ENCODE measurements at places on chromosomes 4 and X.

DNA sequence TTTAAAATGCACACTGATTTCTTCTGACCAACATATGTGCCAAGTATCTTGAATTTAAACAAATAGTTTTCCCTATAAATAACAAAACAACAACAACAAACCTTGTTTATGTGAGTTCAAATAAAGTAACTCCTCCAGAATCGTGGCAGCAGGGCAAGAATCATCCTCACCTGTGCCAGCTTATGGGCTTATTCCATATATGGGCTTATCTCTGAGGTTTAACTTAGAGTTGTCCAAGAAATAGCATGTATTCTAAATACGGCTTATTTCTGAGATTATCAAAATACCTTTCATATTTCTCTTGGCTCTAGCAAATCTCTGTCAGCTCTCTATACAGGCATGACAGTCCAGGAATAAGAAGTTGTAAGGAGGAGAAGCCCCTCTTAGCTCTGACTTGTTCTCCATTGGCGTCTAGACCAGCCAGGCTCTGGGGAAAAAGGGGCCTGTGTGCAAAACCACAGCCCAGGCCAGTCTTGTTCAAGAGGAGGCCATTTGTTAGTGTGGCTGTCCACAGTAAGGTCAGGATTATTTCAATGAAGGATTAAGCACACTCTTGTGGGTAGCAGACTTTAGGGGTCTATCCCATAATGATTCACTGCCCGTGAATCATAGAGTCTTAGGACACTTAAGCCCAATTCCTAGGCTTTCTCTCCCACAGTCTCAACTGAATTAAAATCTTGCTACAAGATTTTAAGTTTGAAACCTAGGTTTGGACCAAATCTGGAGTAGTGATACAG is 63.2 kb downstream of the FRAS1 start:
- DNase-seq, result no peak

DNA sequence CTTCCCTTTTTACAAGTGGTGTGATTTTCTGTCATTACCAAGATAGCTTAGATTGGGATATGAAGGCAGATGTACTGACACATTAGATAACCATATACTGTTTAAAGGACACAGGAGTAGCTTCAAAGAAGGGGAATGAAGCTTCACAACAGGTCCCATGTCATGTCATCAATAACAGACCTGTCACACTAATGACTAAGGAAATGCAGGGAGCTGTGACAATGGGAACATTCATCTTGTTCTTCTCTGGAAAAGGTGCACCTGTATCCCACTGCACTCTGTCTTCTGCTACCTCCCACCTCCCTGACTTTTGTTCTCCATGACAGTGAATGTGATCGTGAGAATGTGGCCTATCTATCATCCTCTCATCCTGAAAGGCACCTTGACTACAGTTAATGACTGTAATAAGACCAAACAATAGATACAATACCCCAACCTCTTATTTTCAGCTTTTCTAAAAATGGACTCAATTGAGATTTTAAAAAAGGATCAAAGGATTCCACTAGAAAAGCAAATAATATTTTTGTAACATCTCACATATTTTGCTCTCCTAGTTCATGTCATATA is 472.5 kb downstream of the STPG2 start:
- DNase-seq, result no peak

GRCh38 chrX:39850630-39851152 is 247.1 kb downstream of the BCOR start:
- no peak for DNase-seq

DNA sequence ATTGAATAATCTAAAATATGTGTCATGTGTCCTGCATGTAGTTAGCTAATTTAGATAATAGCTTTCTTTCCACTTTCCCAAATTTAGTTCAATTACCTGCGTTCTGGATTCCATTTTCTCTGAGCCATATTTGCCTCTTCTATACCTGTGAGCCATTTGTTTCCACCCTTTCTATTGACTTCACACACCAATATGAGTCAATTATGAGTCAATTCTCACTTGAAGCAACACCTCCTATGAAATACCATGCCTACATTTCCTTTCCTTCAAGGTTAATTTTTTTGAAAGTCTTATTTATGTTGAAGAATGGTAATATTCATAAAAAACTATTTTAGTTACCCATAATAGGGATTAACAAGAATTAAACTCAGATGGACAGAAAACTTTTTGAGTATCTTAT is 25.8 kb downstream of the NPY2R start:
- DNase-seq, result no peak

DNA sequence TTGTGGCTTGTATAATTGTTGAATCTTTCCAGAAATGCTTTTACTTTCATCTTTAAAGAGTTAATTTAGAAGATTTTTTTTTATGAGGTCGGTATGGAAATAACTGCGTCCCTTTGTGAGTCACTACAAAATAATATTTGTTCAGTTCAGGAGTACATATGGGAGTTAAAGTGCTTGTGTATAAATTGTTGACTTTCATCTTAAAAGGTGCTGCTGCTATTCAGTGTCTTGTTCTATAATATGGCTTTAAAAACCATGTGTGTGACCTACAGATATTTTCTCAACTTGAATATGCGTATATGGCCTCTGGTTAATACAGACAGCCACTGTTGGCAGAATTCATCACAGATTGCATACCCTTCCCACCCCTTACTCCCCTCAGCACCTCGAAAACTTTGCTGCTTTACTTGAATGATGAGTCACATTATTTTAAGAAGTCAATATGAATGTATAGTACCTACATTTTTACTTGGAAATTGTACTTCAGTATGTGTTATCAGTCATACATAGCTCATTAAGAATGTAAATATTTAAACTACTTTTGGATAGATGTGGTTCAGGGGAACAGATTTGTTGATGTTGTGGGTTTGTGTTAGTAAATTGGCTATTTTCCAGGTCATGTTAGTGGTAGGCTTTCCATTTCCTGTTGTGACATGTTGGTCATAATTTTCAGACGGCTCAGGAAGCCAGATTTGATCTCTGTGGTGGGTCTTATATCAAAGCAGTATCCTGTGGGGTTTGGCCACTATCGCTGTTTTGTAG is 1.5 kb downstream of the CLCN3 start:
- DNase-seq, result no peak

DNA sequence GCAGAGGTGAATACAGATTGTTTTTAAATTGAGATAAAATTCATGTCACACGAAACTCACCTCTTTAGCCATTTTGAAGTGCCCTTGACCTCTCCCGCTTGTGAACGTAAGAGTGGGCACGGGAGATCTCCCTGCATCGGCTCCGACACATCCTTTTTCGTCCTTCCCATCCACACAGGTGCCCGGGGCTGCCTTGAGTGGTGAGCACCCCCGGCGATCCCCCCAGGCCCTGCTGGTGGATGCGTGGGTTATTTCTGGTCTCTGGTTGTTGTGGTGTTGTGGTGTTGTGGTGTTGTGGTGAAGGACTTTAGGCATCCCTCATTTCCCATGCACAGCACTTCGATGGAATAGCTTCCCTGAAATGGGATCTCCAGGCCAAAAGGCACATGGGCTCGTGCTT is 46.1 kb downstream of the PSAPL1 start:
- no peak for DNase-seq

- no peak for DNase-seq
Observed at GRCh38 chr4:146465628-146466027, 56.1 kb downstream of the SLC10A7 start.

DNA sequence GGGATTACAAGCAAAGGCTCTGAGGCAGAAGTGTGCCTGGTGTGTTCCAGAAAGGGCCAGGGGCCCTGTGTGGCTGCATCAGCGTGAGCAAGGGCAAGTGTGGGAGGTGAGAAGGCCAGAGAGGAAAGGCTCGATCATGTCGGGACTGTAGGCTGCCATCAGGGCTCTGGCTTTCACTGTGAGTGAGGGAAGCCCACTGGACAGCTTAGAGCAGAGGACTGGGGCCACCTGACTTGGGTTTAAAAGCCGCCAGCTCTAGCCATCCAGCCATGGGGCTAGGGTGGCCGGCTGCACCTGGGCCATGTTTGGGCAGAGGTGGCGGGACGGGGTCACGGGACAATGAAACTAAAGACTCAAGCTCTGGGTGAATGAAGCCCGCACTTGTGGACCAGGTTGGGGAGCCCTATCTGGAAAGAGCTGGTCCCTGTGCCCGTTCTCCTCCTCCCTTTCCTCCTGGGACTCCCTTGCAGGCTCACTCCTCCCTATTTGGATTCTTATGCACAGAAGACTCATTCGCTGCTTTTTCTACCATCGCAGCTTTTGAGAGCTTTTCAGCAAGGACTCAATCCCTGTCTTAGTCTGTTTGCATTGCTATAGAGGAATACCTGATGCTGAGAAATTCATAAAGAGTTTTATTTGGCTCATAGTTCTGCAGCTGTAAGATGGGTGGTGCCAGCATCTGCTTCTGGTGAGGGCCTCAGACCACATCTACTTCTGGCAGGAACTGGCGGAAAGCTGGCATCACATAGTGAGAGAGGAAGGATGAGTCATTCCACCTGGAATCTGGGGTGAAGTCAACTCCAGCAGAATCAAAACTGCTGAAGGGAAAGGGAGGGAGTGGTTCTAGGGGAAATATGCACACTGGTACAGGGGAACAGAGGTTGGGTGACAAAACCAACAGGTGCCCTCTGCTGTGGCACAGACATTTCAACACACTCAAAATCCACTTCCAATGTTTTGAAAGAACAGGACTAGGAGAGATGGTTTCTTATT is 15.3 kb downstream of the CTAG1B start:
- DNase-seq, result no peak

DNA sequence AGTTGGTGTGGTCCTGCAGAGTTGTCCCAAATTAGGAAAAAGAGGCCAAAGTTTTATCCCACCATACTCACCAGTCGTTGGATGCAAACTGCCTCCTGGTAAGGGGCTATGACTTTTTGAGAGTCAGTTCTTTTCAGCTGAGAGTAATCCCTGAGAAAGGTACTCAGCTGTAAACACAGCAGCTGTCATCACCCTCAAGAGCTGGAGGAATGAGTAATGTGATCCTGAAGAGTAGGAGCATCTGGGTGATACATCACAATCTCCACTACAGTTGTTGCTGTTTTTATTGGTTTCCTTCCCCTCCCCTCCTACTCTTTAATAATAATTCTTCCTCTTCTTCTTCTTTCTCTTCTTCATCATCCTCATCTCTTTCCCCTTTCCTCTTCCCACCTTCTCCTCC is 5.7 kb downstream of the MAGEE1 start:
- DNase-seq, result no peak

DNA sequence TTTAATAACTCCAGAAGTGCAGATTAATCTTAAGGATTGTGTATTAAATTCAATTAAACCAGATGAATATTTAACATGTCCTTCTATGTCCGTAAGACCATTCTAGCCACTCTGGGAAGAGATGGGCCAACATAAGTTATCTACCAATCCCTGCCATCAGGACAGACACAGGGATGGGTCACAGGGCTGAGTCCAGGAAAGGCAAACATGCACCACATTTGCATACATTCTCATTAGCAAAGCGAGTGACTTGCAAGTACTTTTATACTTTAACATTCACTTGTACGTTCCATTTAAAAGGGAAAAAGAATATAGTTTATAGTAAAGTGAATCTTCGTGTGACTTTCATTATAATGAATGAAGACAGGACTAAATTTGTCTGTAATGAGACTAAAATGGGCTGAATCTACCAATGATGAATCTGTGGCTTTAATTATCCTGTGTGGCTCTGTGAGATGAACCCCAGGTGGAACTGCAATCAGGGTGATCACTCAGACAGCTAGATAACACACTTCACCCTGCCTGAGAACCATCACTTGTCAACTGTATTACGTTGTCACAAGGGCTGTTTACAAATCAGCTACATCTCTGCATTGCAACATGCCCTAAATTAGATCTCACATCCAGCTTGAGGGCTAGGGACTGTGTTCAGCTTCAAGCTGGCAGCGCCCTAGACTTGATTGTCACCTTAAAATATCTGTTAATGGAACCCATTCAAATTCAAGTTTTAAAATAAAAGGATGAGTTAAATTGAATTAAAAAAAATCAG is 77.2 kb downstream of the SH3KBP1 start:
- DNase-seq, result no peak

- DNase-seq, result no peak
Observed at GRCh38 chrX:104427073-104427472, 138.9 kb upstream of the IL1RAPL2 start.

DNA sequence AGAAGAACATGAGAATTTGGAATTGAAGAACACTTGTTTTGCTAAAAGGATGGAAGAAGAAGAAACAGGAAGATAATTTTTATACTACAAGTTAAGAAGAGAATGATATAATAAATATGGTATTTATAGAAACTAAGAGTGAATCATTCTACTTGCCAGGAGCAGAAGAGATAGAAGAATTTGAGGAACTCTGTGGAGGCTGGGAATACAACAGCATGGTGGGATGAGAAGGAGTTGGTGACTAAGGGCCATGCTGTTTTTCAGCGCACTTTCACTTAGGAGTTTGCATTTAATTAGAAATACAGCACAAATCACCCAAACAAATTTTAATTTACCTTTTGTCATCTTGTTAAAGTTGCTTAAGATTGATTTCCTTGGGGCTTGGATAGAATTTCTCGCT is 20.5 kb downstream of the HADH start:
- no peak for DNase-seq

DNA sequence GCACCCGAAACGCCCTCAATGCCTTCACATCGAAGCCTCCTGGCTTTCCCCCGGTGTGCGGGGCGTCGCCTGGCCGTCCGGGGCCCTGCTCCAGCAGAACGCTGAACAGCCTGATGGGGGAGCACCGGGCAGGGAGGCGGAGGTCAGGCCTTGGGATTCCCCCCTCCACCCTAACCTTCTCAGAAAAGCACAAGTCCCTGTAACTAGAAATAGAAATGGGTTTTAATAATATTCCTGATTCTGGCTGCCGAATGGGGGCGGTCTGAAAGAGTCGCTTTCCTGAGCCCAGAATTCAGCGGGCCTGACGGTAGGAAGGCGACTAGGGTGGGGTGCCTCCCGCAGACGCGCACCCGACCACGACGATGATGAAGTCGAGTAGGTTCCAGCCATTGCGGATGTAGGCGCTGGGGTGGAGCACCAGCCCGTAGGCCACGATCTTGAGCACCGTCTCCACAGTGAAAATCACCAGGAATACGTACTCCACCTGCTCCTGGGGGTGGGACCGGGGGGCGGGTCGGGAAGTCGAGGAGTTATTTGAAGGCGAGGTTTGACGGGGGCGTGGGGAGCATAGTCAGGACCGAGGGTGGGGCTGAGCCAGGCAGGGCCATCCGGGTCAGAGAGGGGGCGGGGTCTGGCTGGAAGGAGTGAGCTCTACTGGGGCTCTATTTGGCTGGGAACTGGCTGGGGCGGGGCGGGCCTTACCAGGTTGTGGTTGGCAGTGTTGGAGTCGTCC is 2.5 kb downstream of the CACNA1F start:
- peak; percentile 21 for DNase-seq

- no peak for DNase-seq
Observed at GRCh38 chr4:7747062-7747385, 192.6 kb downstream of the AFAP1 start.

- no peak for DNase-seq
Observed at GRCh38 chr4:2402048-2402842, 16.2 kb downstream of the ZFYVE28 start.

GRCh38 chr4:25290490-25291067 is 22.0 kb upstream of the ZCCHC4 start:
- DNase-seq, result no peak

DNA sequence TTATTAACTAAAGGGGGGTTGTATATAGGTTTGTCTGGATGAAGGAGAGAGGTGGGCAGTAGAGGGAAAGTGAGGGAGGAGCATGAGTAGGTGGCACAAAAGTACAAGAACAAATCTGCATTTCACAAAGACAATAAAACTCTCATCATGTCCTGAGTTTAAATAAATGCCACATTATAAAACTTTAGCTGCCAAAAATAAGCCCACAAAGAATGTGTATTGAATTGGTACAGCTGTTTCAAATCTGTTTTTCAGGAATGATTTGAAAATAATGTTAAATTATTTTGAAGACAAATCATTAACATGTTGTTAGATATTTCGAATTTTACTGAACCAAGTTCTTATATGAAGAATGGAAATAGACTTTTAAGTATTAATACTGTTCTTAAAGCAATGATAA is 5.8 kb downstream of the CNKSR2 start:
- no peak for DNase-seq

GRCh38 chrX:155896512-155896911 is 15.4 kb downstream of the VAMP7 start:
- DNase-seq, result no peak
